ENCODE measurements at places on chromosomes 11 and 22.

GRCh38 chr11:6216501-6216900 is 11.1 kb downstream of the C11orf42 start:
- no peak for DNase-seq

- peak; percentile 43 for DNase-seq
These were observed 88.8 kb downstream of the ABTB2 start for GRCh38 chr11:34268906-34269430.

DNA sequence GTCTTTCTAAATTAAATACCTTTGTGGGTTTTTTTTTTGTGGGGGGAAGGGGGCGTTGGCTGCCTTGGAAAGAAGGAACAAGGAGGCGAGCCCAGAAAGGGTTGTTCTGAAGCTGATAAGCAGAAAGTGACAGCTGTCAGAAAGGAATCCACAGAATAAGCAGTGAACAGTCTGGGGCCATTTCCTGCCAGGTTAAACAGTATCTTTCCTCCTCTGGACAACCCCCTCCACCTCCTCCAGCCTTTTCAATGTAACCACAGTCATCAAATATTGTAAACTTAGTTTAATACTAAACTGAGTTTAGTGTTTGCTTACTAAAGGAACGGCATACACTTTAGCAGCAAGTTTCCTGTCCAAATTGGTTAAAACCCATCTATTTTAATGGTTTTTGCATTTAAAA is 271.2 kb upstream of the SYN3 start:
- no peak for DNase-seq

- DNase-seq, result no peak
These were observed 27.9 kb downstream of the FSHB start for GRCh38 chr11:30258679-30259078.

- peak; percentile 86 for DNase-seq
These were observed 88.3 kb downstream of the TSPAN18 start for GRCh38 chr11:44814881-44815592.

DNA sequence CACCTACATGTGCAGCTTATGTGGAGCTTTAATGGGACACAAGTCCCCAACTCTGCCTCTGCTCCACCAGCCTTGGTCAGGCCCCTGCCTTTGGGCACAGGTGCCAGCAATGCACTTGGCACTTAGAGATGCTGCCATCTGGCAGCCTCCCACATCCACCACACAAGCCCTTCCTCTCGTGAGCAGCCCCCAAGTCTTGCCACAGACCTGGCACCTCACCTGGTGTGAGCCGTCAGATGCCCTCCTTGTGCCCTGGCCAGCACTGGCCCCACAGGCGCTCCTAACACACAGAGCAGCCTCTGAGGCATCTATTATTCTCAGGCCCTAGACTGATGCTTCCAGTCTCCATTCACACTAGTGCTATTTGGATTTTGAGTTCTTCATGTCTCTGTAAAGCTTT is 24.5 kb upstream of the SERPIND1 start:
- DNase-seq, result no peak

DNA sequence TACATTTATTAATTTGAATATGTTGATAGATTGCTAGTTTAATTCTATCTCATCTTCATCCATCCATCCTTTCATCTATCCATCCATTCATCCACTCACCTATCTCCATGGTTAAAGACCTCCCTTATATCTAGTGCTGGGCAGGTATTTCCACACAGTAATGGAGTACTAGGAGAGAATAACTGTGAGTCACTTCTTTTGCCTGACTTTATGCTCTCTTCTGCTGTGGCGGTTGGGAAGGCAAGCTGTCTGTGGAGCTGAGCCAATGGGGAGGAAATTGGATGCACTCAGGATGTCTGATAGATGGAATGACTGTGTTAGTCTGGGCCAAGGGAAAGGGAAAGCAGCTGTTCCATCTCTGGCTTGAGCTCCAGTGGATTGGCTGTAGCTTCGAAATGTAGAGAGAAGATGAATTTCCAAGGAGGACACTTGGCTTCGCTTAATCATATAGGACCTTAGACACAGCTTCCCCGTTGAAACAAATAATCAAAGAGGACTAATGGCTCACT is 60.3 kb downstream of the NELL1 start:
- no peak for DNase-seq

GRCh38 chr22:48886604-48887393 is 940.9 kb downstream of the BRD1 start:
- no peak for DNase-seq

DNA sequence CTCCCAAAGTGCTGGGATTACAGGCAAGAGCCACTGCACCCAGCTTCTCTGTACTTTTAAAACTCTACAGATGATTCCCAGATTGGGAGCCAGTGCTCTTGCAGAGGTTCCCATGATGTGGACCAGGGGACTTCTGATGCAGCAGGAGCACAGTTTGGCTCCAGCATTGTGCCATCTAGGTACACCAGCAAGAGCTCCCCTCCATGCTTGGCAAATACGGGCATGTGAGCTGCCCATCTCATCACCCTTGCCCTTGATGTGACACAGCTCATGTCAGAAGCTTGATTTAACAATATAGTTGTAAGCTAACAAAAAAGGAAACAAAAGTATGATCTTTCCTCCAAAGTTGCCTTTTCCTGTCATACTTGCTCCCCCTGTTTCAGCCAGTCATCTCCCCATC is 28.7 kb downstream of the SNU13 start:
- no peak for DNase-seq

- peak; percentile 5 for DNase-seq
These were observed 940.4 kb downstream of the DLG2 start for GRCh38 chr11:84686716-84687115.

DNA sequence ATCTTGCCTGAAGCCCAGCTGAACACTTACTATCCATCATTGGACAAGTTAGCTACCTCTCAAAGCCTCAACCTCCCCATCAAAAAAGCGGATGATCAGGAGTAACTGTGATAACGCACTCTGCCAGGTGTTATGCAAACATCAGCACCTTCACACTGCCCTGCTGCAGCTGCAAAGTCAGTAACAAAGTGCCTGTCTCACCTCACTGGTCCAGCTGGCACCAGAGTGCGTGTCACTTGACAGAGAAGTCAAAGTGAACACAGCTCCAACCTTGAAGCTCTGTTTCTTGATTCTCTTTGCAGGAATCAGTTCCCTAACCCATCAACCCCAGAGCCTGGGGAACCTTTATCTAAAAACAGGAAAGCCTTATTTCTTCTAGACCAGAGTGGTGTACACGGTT is 413.6 kb downstream of the CTTN start:
- DNase-seq, result no peak

GRCh38 chr11:26227301-26227746 is 104.6 kb upstream of the ANO3 start:
- peak; percentile 87 for DNase-seq

- no peak for DNase-seq
These were observed 78.3 kb downstream of the BBOX1 start for GRCh38 chr11:27118949-27119348.

- DNase-seq, result peak; percentile 76
These were observed 32.6 kb downstream of the SHANK3 start for GRCh38 chr22:50705219-50705691.

DNA sequence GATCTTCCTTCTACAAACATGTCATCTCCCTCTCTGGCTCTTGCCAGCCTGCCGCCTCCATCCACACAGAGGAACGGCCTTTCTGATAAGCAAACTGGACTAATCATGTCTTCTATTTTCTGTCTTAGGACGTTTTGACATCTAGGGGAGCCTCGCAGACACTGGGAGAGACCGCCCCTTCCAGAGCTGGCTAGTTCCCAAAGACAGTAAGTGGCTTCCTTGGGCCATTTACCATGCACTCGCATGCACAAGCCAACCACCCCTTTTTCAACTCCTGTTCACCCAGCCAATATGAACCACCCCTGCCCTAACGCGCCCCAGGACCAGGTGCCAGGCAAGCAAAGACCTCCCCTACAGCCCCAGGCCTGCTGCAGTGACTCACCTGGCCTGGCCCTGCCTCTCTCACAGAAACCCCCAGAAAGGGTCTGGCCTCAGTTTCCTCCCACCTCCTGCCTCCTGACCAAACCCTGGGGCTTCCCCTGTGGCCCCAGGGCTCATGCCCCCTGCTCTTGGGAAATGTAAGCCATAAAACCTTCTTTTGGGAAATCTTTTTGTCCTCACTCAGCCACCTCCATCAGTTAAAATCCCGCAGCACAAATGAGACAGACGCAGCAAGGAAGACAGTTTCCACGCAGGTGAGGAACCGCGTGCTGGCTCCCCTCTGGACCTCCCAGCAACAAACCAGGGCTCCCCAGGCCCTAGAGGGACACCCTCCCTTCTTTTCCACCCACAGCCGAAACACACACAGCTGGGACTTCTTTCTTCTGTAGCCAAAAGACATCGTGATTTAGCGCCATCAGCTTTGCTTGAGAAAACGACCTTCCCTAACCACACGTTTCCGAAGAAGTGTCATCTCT is 38.5 kb downstream of the SHANK2 start:
- DNase-seq, result no peak
